ENCODE measurements at places on chromosomes 12 and 14.
A peak's percentile ranks its signal among the peaks of the same experiment; 100 is the strongest.

DNA sequence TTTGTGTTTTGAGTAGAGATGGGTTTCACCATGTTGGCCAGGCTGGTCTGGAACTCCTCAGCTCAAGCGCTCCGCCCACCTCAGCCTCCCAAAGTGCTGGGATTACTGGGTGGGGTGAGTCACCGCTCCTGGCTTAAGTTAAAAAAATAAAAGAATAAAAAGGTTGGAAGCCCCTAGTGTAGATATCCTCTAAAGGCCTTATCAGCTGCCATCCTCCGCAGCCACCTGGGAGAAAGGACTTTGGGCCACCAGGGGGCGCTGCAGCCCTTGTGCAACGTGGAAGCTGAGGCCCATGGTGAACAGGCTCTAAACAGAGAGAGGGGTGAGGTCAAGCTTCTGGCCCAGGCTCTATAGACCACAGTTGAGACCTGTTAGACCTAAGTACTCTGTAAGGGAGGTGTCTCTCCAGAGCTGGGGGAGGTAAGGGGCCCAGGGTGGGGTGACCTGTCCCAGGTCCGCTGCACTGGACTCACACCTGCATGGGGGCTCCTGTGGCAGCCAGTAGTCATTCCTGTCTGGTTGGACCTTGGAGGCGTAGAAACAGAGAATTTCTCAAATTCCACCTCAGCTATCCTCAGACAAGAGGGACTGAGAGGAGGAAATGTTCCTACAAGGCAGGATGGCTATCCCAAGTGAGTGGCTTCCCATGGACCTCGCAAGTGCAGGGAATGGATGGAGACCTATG, 14.0 kb upstream of the RACGAP1 start:
- peak; percentile 93 for DNase-seq

DNA sequence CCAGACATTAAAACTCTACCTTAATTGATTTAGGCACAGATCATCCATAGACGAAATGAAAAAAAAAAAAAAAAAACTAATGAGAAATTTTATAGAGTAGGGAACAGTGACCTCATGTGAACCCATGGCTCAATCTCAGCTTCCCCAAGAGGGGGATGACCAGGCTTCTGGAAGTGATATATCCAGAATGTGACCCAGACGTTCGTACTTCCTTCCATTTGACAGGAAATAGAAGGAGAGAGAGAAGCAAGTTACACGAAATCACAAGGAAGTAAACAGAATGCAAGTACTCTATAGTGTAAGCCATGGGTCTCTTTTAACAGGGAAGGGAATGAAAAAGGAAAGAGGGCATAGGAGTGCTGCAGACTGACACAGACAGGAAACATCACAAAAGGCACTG, 10.1 kb downstream of the FOXN3 start:
- DNase-seq: no peak

DNA sequence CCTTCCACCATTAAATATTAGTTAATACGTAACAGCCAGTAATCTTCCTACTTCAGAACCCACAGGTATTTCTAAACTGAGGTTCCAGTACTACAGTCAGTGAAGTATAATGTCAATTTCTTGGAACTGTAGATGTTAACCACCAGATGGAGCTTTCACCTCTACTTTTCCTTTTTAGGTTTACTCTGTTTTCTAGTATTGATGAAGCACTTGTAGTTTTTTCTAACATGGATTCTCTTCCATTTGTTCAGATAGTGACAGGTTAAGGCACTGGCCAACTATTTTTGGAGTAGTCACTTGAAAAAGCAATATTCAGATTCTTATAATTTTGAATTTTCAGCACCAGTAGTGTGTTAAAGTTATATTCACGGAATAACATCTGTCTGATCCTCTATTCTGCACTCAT, 4.6 kb upstream of the SEC23A start:
- DNase-seq: peak; percentile 59

DNA sequence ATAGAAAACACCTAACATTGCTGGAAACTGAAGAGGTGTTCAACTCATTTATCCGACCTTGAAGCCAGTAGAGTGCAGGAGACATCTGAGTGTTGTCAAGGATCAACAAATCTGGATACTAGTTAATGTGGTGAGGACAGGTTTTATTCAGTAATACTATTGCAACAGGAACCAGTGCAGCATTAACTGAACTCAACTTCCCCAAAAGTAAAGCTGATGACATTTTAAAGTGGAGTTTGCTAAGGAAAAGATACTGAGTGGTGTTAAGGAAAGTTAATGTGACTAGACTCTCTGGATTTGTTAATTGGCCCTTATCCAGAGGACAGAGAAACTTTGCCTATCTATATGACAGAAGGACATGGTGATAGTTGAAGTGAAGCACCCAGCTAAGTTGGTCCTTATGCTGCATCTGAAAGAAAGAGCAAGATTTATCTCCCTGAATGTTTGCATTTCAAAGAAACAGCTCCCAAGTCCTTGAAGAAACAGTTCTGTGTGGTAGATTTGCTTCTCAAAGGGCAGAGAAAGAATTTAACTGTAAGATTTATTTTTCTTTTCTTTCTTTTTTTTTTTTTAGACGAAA, 1.2 kb upstream of the CLEC7A start:
- peak; percentile 45 for DNase-seq

GRCh38 chr12:93146263-93146939, 217.3 kb upstream of the EEA1 start:
- DNase-seq: no peak

- peak; percentile 34 for DNase-seq
Measured at GRCh38 chr14:63562405-63562804, 19.2 kb upstream of the PPP2R5E start.

GRCh38 chr12:111557271-111558106, 41.6 kb downstream of the ATXN2 start:
- DNase-seq: no peak
